ENCODE measurements at places on chromosomes 3 and 15.

DNA sequence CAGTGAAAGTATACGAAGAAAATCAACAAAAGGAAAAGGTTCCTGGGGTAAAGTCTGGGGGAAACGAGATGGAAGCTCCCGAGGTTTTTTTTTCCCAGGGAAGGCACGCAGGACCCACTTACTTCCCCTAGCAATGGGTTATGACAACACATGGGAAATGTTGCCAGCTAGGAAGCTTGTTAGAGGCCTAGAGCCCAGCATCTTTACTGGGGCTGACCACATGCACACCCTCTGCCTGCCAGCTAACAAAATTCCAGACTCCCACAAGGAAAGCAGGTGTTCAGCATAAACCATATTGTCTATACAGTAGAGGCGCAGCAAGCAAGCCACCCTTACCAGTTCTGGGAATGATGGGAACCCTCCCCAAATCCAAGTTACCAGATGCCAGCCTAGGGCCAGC, 258.8 kb upstream of the NR2E3 start:
- no peak for DNase-seq

DNA sequence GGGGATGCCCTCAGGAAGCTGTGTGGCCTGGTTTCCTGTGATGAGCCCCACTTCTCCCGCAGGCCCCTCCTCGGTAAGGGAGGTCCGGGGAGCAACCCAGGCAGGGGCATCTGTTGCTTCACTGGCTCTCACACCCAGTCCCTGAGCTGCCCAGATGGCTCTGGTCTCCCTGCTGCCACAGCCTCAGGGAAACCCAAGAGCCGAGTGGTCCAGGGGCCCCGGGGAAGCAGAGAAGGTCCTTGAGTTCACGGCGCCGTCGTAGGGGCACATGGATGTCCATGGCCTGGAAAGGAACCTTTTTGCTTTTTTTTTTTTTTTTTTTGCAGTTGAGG, 13.3 kb upstream of the LRRC15 start:
- DNase-seq: no peak

GRCh38 chr15:57922776-57923175, 142.7 kb downstream of the ALDH1A2 start:
- no peak for DNase-seq

- DNase-seq: peak; percentile 24
These were observed 161.9 kb downstream of the ATG7 start for GRCh38 chr3:11434017-11434526.

DNA sequence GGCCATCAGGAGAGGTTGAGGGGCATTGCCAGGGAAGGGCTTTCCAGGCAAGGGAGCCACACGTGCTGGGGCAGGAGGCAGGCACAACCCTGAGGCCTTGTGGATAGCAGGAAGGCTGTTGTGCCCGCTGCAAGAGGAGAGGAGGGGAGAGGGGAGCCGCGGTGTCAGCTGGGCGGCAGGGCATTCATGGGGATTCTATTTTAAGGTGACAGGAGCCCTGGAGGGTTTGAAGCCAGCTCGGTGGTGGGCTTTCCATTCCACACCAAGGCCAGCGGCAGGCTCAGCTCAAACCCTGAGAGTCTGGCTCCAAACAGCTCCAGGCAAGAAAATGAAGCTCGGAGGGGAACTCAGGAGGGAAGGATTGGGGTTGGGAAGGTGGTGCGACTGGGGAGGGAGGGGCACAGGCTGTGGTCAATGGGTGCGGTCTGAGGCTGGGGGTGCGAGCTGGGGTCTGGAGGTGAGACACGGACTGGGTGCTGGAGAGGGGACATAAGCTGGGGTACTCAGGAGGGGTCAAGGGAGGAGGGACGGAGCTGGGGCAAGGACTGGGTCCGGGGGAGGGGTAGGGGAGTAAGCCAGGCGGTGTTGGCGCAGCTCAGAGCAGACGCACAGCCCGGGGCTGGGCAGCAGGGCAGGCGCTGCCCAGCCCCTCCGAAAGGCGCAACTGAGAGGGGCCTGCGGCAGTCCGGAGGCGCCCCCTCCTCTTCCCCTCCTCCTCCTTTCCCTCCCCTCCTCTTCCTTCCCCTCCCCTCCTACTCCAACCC, 43.4 kb downstream of the TPRA1 start:
- DNase-seq: no peak

DNA sequence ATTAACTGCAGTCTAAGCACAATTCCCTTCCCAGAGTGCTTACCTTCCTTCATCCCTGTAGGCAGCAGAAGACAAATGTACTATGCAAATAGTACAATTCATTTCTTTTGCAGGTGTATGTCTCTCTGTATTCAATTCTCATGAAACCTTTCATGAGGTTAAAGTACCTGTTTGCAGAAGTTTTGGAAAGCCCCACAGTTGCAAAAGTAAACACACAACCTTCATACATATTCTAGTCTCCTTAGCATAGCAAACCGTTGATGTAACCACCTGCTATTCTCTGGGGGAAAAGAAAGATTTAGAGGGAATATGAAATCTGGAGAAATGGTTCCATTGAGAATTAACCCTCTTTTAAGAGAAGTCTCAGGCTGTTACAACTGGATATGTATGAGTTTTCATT, 200.3 kb upstream of the SUCLG2 start:
- DNase-seq: no peak

DNA sequence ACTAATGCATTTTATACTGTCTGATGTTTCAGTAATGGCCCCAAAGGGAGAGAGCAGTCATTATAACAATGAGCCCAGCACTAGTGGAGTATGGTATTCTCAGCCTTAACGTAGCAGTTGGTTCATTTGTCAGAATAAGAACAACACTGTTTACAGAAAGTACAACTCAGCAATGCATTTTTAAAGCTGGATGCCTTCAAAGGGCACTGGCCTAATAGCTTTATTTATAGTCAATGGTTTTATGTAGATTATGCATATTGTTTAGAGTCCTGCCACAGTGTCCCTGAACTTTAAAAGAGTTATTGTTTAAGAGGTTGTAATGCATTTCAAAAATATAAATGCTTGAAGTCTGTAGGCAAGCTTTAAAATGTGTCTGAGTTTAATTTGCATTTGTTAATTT, 211.1 kb downstream of the MCTP2 start:
- DNase-seq: no peak

- peak; percentile 47 for DNase-seq
These were observed 305.7 kb upstream of the COL8A1 start for GRCh38 chr3:99332718-99333117.

GRCh38 chr3:65245133-65246063, 557.6 kb upstream of the ADAMTS9 start:
- peak; percentile 12 for DNase-seq

- DNase-seq: peak; percentile 93
These were observed 208.4 kb upstream of the NANOGP8 start for GRCh38 chr15:35293353-35294130.

DNA sequence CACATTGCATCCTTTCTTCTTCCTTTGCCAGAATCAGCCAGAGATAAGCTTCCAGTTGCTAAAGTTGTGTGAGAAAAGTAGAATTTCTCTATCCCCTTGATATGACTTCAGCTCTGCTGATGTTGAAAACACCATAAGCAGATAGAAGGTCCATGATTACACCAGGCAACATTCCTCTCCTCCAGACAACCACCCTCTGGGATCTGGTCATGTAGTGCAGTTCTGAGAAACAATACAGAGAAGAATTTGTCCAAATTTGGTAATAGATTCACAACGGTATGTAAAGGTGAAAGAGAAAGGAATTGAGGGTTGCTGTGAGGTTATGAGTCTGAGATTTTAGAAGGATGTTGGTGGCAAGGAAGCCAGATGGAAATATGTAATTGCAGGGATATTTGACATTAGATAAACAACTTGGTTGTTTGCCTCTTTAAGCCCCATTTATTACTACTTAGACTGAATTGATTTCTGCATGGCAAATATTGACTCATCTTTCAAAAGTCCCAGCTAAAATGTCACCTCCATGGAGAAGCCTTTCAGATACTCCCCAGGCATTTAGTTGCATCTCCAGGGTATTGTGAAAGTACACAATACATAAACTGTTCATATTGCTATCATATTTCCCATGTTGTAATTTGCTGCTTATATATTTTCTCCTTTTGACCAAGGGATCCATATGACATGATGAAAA, 134.9 kb downstream of the GAP43 start:
- DNase-seq: peak; percentile 20

DNA sequence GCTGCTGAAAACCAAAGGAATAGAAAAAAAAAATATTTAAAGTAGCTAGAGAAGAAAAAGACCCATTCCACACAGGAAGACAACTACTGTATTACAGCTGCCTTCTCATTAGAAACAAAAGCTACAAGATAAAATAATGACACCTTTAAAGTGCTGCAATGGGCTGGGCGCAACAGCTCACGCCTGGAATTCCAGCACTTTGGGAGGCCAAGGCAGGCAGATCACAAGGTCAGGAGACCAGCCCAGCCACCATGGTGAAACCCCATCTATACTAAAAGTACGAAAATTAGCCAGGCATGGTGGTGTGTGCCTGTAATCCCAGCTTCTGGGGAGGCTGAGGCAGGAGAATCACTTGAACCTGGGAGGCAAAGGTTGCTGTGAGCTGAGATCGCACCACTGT, 31.0 kb downstream of the TRPM7 start:
- no peak for DNase-seq

DNA sequence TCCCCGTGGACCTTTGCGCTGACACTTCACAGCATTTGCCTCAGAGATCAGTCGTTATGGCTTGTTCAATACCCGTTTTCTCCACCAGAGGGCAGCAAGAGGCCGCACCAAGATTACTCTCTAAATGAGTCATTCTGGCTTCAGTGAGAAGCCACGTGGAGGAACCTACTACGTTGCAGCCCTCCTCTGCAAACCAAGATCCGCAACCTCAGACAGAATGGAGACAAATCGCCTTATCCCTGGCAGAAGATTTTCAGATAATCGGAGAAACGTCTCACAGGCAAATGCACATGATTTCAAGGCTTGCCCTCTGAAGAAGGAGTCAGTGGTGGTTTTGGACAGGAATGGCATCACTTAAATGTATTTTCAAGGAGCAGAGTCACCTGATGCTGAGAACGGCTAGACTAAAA, 60.5 kb downstream of the GTPBP8 start:
- DNase-seq: peak; percentile 81

All from astrocyte (in vitro differentiated cells and primary cell).